Motor neuron (in vitro differentiated cells): ENCODE measurements at places on chromosomes 7 and 10. TPM values are rescaled to one million over a fixed set of nuclear protein-coding genes. Genes with fewer than 3 reads are reported as not detected.

DNA sequence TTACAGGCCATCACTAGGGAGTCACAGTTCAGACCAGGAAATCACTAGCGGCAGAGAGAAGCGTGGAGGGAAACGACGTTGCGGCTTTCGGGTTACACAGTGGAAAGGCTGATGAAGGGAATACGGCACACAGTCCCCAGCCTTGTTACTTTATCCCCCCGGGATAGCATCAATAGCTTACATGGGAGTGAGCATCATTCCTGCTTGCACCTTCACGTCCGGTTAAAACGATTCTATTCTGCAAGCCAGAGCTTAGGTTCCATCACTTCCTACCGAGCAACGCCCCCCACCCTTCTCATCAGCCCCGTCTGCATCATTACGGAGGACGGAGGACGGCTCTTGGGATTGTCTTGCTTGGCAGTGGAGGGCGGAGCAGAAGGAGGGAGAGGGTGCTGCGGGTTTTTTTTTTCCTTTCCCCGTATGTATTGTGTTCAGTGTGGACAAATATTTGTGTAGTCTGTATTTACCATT, 124.9 kb downstream of the CLEC2L start:
- no peak for ATAC-seq

GRCh38 chr7:36863901-36864701, 139.8 kb upstream of the AOAH start:
- peak; percentile 91 for ATAC-seq

DNA sequence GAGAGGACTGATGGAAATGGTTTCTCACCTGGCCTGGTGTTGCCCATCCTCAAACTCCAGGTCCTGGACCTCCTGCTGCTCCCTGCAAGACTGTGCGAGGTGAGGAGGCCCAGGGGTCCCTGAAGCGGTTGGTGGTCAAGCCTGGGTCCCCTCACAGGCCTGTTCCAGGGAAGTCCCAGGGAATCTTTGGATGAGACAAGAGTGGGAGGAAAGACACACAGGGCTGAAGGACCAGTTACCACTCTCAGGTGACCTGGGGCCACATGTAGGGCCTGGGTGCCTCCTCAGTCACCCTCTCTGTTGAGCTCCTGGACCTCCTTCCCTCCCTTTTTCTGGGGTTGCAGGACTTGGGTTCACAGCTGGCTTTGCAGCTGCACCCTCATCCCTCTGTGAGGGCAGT, 42.6 kb upstream of the CXCL12 start:
- ATAC-seq, result no peak

- ATAC-seq, result no peak
These were observed 170.7 kb upstream of the PLPP4 start for GRCh38 chr10:120286280-120286679.

DNA sequence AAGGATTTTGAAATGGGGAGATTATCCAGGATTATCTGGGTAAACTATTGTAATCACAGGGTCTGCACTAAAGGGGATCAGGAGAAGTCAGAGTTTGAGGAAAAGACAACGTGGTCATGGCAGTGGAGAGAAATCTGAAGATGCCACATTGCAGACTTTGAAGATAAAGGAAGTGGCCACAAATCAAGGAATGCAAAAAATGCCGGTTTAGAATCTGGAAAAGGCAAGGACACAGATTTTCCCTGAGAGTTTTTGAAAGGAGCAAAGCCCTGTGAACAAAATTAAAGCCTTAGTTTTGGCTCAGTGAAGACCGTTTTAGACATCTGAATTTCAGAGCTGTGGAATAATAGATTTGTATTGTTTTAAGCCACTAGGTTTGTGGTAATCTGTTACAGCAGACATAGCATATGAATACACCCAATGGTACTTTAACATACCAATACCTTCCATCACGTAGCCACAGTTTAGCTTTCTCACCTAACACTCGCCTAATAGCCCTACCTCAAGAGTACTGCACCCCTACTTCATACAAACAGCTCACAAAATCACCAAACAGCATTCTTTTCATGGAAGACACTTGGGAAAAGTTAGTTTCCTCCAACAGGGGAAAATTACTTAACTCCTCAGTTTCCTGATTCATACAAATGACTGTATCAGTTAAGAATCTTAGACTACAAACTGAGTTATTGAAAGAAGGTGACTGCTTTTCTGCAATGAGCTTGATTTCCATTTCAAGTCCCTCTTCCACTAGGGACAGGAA, 446.5 kb downstream of the INHBA start:
- no peak for ATAC-seq

- no peak for ATAC-seq
These were observed 43.3 kb upstream of the PLXDC2 start for GRCh38 chr10:19772972-19773371.

GRCh38 chr10:4279655-4280054, 494.6 kb upstream of the KLF6 start:
- ATAC-seq, result no peak

DNA sequence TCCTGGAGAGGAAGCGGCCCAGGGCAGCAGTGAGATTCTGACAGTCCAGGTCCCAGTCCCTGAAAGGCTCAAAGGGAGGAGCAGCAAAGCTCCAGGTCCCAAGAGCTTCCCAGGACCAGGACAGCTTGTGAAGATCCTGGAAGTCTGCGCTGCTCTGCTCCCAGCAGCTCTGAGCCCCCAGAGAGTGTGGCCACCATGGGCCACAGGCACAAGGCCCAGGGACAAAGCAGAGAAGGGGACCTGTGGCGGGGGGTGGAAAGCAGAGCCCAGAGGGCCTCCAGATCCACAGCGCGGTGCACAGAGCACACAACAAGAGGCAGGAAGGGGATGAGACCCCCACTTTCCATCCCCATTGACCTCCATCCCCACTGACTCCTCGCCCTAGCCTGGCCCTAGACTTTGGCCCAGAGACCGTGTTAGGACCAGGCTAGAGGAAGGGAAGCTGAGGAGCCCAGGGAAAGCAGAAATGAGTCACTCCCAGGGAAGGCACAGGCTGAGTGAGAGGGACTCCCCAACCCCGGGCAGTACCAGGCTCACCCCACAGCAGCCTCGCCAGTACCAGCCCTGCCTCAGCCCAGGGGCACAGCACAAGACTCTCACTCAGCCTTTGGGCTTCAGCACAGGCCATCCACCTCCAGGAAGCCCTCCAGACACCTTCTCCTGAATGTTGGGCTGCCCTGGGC, 75.5 kb downstream of the GRID1 start:
- ATAC-seq, result no peak

- ATAC-seq, result no peak
These were observed 924 bp downstream of the BMPR1A start for GRCh38 chr10:86757113-86757972.

GRCh38 chr7:137563981-137564380, 220.4 kb upstream of the PTN start:
- no peak for ATAC-seq

GRCh38 chr7:117041007-117041406, 87.7 kb downstream of the ST7 start:
- peak; percentile 23 for ATAC-seq

- ATAC-seq, result no peak
These were observed 254.1 kb downstream of the WDR37 start for GRCh38 chr10:1310271-1310789.

- ATAC-seq, result no peak
These were observed 3.1 kb downstream of the CPED1 start for GRCh38 chr7:120991581-120991980.

GRCh38 chr7:30877015-30877769, 34.5 kb upstream of the AQP1 start:
- ATAC-seq, result no peak

DNA sequence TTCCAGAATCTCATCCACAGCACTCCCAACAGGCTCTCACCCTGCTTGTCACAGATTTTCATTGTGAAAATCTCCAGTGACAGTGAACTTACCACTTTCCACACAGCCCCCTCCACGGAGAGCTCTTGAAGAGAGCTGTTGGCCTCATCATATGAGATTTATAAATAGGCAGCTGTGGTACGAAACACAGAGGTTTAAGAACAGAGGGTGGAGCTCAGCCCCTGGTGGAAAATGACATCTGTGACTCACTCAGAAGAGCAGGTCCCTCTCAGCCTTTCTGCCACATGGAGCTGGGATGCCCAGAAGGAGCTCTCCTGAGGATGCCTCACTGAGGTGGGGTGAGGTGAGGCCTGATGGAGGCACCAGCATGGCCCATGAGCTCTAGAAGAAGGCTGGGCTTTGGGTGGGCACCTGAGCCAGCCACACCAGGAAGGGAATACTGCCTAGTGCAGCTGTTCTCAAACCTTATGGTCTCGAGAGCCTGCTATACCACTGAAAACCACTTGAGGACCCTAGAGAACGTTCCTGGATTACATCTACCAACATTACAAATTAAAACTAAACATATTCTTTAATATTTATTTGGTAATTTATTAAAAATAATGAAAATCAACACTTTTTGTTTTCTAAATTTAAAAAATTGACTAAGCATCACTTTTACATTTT, 25.8 kb upstream of the EEPD1 start:
- ATAC-seq, result no peak

- no peak for ATAC-seq
These were observed 65.8 kb downstream of the RAB18 start for GRCh38 chr10:27569946-27570345.

DNA sequence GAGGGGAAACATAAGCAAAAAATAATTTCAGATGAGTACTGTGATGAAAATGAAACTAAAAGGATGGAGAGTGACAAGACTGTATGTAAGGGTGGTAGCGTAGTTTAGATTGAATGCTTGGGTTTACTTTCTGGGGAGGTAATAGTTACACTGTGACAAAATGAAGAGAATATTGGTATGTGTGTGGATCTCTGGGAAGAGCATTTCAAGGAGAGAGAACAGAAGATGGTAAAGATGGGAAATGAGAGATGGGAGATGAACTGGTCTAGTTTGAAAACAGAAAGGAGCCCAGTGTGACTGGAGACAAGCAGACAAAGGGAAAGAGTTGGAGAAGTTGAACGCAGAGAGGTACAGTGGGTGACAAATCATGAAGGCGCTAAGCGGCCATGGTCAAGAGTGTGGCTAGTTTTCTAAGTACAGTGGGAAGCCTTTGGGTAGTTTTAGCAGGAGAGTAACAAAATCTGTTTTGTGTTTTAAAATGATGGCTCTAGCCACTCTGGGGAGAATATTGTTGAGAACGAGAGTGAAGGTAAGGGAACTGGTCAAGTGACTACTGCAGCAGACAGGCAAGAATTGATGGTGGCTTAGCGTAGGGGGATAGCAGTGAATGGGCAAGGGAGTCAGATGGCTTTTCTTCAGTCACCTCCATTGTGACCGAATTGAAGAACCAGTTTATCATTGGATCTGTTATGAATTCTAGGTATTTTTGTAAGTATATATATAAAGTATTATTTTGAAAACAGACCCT, 22.6 kb downstream of the PALS2 start:
- ATAC-seq, result no peak

DNA sequence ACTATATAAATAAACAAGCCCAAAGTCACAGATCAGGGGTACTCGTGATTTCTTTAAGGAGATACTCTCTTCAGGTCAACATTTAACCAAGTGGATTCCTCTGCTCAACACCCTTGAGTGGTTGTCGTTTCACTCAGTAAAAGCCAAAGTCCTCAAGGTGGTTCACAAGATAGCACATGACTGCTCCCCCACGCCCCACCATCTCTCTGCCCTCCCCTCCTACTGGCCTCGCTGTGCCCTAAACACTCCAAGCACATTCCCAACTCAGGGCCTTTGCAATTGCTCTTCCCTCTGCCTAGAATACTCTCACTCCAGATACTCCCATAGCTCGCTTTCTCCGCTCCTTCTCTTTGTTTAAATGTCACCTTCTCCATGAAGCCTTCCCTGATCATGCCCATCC, 72.1 kb upstream of the FHIP2A start:
- no peak for ATAC-seq

GRCh38 chr10:29377333-29377961, 88.6 kb downstream of the LYZL1 start:
- ATAC-seq, result peak; percentile 38

- no peak for ATAC-seq
These were observed 2.9 kb upstream of the NRAP start for GRCh38 chr10:113666682-113667252.

DNA sequence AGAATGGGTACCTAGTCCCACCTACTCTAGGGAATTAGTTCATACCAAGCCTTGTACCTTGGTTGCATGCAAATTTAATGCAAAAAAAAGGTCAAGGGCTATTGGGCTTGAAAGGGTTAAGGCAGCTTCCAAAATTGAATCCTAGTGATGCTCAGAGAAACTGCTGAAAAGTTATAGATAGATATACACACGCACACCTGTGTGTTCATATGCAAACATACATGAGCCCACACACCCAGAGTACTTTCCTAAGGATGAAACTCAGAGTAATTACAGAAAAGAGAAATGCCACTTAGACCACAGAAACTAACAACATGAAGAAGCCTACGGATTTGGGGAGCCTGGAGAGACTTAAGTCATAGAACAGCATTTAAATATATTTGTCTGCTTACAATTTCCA, 1.5 kb downstream of the SLC25A13 start:
- ATAC-seq, result no peak

GRCh38 chr10:114548662-114549061, 109.4 kb downstream of the ABLIM1 start:
- ATAC-seq, result no peak

DNA sequence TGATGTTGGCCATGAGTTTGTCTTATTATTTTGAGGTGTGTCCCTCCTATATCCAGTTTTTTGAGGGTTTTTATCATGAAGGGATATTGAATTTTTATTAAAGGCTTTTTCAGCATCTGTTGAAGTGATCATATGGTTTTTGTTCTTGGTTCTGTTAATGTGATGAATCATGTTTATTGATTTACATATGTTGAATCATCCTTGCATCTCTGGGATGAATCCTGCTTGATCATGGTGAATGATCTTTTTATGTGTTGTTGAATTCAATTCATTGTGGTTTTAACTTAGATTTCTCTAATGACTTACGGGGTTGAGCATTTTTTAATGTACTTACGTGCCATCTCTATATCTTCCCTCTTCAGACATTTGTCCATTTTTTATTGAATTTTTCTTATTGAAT, 22.9 kb downstream of the DLD start:
- ATAC-seq, result no peak

KIAA1549 gene
- 8.2 and 13.2 TPM in 2 replicates for total RNA-seq

KCND2 gene
- total RNA-seq, result 14.7 and 15.2 TPM in 2 replicates

RNLS gene
- total RNA-seq, result 13.2 and 16.1 TPM in 2 replicates

FAM13C gene
- total RNA-seq, result 14.9 and 16.3 TPM in 2 replicates

PDZD7 gene
- total RNA-seq, result 5.9 and 7.4 TPM in 2 replicates

RBP3 gene
- total RNA-seq, result 0.24 and 0.28 TPM in 2 replicates

MARVELD1 gene
- 24.3 and 37.7 TPM in 2 replicates for total RNA-seq

CALML3 gene
- total RNA-seq, result not detected in 2 replicates

AP5Z1 gene
- 25.7 and 34.0 TPM in 2 replicates for total RNA-seq

ZNF727 gene
- total RNA-seq, result not detected in 2 replicates

ANTXRL gene
- total RNA-seq, result 0.57 and 2.3 TPM in 2 replicates

DOCK4 gene
- total RNA-seq, result 21.4 and 29.4 TPM in 2 replicates

PRLHR gene
- not detected in 2 replicates for total RNA-seq
